ENCODE measurements at places on chromosomes 4 and X.

DNA sequence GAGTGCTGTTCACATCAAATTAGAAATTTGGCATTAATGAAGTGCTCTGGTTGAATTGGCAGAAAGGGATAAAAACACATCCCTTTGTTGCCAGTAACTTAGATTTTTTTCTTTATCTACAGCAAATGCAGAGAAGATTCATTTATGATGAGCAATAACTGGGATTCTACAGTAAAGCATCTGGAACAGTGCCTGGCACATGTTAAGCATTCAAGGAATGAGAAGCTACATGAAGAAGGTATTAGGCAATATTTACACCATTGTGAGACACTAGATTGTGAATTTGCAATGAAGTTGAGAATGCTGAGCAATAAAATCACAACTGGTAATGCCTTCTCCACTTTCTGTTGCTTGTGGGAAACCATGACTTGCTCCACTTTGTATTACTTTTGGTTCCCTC, 33.5 kb downstream of the PCDH19 start:
- no peak for DNase-seq

GRCh38 chr4:70197842-70198241, 2.3 kb downstream of the ODAM start:
- DNase-seq: no peak

DNA sequence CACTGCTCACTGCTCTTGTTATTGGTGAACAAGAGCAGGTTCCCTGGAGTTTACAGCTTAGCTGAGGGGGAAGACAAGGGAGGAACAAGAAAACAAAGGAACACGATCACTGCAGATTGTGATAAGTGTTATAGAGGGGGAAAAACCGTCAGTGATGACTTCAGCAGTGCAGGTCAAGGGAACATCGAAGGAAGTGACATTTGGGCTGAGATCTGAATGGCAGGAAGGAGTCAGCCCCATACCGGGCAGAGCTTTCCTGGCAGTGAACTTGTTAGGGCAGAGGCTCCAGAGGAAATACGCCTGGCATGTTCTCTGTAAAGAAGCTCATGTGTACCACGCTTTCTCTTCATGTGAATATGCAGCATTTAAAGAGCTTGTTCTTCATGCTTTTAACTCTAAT, 78.1 kb downstream of the LDB2 start:
- no peak for DNase-seq

DNA sequence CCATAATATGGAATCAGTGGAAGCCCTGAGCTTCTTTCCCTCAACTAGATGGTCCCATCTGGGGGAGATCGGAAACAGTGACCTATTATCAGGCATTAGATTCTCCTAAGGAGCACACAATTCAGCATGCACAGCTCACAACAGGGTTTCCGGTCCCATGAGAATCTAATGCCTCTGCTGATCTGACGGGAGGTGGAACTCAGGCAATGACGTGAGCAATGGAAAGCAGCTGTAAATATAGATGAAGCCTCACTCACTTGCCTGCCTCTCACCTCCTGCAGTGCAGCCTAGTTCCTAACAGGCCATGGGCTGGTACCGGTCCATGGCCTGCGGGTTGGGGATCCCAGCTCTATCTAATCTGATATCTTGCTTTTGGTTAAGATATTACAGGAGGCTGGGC, 88.9 kb downstream of the COX7B2 start:
- DNase-seq: no peak

GRCh38 chrX:53930515-53931380, 113.5 kb downstream of the PHF8 start:
- DNase-seq: no peak

- no peak for DNase-seq
These were observed 11.9 kb downstream of the EXOC1 start for GRCh38 chr4:55865228-55865806.

DNA sequence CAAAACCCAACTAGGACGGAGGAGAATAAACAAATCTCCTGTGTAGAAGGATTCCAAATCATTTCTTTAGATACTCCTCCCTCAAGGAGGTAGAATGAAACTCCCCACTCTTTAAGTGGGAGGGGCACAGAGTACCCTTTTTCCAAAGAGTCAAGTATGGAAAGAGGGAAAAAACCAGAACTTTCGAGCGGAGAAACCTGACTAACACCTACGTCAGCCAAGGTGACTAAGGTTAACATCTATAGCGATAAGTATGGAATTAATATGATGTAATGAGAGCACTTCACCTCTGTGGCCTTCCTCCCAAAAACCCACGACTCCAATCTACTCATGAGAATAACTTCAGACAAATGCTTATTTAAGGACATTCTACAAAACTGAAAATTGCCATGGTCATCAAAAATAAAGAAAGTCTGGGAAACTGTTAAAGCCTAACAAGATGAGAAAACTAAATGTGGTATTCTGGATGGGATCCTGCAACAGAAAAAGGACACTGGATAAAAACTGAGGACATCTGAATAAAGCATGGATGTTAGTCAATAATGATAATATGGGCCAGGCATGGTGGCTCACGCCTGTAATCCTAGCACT, 157.0 kb upstream of the MAP3K15 start:
- DNase-seq: no peak

GRCh38 chr4:8311101-8312068, 41.8 kb downstream of the HTRA3 start:
- DNase-seq: no peak

GRCh38 chr4:6258741-6259140, 10.9 kb upstream of the WFS1 start:
- DNase-seq: no peak

DNA sequence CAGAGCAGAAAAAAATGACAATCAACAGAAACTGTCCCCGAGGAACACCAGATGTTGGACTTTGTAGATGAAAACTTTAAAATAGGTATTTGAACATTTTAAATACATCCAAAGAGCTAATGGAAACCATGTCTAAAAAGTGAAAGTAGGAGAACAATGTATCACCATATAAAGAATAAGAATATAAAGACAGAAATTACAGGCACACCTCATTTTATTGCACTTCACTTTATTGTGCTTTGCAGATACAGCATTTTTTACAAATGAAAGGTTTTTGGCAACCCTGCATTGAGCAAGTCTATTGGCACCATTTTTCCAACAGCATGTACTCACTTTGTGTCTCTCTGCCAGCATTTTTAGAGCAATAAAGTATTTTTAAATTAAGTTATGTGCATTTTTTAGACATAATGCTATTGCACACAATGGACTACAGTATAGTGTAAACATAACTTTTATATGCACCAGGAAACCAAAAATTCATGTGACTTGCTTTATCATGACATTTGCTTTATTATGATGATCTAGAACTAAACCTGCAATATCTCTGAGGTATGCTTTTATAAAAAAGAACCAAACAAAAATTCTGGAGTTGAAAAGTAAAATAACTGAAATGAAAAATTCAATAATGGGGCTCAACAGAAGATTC, 212.4 kb upstream of the CASK start:
- no peak for DNase-seq

DNA sequence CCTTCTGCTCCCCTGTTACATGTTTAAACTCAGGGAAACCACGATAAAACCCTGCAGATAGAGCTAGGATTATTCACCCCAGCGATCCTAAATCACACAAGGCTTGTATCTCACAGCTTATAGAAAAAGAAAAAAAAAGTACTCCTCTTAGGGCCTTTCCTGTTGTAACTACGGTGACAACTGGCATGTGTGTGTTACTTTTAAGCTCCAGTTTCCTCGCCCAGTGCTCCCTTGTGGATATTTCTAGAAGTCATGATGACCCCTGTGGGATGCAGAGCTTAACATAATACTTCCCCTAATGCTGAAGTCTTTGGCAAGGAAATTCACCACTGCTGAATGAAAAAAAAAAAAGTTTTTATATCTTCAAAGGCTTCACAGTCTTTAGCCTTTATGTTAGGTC, 114.7 kb downstream of the NWD2 start:
- DNase-seq: no peak

- DNase-seq: no peak
These were observed 70.1 kb downstream of the PRSS12 start for GRCh38 chr4:118282692-118283091.

- no peak for DNase-seq
These were observed 97.6 kb downstream of the C4orf33 start for GRCh38 chr4:129193357-129194100.

- no peak for DNase-seq
These were observed 23.3 kb upstream of the LNX1 start for GRCh38 chr4:53614591-53614990.

DNA sequence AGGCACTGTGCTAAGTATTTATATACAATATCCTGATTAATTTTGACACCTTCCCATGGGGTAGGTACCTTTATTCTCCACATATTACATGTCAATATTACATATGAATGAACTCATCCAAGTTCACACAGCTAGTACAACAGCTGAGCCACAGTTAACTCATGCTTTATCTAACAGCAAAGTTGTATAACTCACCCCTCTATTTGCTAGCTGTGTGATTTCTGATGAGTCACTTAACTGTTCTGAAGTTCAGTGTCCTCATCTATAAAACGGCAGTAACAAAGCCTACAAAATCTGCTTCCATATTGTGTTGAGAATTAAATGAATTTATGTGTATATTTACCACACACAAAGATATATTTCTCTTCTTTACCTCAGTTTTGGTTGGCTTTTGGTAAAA, 48.2 kb upstream of the KDR start:
- DNase-seq: no peak

DNA sequence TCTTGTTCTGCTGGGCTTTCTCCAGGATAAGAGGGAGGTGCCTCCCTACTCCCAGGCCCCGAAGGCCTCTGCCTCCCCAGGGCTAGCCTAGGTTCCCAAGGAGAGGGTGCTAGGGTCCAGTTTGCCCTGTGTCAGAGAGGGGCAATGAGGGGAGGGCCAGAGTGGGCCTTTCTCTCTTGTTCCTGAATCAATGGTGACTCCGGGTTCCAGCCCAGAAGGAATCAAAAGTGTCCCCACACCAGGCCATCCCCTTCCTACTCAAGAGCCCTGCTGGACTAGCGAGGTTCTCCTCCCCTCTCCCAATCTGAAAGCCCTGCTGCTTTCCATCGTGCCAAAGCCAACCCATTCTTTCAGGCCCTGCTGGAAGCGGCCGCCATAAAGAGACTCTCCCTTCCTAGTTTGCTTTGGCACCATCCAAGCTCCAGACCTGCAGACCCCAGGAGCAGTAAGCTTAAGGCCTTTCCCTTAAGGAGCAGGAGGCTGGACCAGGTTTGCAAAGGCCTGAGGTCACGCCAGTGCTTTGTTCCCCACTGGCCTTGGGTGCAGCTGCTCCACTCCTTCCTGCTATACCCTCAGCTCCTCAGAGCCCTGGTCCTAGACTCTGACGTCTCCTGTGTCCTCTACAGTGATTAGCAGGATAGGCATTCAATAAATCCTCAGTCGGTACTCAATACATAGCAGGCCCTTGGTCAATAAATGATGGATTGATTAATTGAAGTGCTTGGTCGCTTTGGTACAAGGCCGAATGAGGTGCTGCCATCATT, 10.6 kb downstream of the TSC22D3 start:
- DNase-seq: no peak

DNA sequence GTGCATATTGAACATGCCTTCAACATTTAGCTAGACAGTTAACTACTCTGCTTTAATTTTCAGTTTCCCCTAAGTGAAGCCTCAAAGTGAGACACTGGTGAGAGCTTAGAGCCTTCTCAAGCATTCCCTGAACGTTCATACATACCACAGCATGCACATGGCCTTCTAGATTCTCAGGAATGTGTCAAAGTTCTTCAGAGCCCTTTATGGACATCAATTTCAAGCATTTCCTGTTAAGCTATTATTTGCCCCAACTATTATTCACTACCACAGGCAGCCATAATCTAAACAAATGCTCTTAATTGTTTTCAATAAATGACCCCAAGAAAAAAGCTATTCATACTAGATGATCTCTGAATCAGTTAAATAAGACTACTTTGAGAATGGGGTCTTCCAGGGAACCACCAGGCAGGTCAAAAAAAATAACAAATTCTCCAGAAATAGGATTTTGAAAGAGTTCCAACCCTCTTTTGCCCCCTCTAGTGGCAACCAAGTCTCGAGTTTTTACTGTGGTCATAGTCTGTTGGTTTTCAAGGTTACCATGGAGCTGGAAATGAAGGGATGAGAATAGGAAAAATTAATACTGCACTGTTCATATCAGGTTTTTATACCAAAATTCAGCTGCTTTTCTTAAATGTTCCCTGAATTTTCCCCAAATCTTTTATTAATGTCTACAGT, 235.4 kb downstream of the RAB28 start:
- DNase-seq: no peak

DNA sequence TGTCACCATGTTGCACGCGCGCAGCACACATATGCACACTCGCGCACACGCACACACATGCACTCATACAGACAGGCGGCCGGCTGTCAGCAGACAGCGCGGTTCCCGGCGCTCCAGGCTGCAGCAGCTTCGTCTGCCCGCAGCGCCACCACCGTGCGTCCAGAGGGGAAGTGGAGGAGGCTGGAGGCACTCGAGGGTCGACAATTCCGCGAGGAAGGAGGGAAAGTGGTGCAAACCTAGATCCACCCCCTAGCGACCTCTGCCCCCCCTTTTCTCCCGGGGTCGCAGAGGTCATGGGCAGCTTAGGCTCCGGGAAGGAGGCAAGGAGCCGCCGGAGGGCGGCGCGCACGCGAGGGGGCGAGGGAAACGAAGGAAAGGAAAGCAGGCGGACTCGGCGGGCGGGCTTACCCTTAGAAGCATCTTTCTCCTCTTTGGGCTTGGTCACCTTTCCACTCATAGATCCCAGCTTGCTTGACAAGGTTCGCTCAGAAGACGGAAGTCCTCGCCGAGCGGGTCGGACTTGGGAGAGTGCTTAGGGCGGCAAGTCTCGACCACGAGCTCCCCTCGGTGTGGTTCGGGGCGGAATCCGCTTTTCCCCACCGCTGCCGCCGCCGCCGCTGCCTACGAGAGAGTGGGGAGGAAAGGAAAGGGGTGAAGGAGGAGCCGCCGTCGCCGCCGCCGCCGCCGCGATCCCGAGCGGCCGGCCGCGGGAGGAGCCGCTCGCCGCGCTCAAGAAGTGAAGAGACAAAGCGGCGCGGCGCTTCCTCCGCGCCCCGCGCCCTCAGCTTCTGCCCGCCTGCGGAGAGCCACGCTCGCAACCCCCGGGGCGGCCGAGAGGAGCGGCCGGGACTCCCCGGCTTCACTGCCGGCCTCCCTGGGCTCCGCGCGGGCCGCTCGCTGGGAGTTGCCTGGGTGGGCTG, 326.6 kb upstream of the F9 start:
- DNase-seq: no peak

DNA sequence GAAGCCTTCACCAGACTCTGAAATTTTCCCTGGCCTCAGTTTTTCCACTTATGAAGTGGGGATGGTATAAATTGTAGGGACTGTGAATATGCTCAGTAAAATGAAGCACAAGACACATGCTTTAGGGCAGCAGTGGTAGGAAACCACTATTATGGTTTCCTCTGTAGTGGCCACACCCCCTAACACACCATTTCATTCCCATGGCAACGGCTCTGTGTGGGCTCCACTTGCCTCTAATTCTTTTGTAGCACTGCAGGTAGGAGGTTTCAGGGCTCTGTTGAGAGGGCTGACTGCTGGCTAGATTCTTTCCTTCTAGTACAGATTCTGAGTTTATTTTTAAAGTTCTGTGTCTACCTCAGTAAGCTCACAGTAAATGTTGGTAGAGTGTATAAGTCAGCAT, 3.5 kb upstream of the VMA21 start:
- peak; percentile 38 for DNase-seq

GRCh38 chrX:56757327-56757726, 28.3 kb downstream of the NBDY start:
- DNase-seq: no peak
